ENCODE measurements at places on chromosomes 16 and 17.

DNA sequence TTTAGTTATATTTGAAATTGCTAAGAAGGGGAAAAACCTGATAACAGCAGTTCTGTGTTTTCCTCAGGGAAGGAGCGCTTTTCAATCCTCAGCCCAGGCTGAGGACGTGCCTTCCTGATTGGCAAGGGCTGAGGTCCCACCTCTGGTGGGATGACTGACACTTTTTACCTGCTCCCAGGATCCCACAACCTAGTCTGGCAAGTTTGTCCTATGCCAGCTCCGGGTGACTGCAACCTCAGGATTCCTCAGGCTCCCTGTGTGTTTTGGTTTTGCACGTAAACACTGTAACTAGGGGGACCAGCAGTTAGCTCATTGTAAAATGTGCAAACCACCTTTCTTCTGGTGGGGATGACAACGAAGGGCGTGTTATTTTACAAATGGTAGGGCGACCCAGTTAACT, 7.5 kb downstream of the MARCHF10 start:
- no peak for DNase-seq

DNA sequence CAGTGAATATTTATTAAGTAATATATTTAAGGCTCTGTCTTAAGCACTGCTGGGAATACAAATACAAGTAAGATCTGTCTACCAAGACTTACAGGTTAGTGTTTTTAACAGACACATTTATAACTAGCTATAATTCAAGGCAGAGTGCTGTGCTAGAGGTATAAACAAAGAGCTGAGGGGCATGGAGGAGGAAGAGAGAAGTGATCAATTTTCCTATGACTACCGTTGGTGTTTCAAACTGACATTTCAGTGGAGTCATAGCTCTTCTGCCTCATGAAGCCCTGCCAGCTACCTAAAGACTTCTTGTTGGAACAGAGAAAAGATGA, 79.9 kb downstream of the CYB561 start:
- no peak for DNase-seq

DNA sequence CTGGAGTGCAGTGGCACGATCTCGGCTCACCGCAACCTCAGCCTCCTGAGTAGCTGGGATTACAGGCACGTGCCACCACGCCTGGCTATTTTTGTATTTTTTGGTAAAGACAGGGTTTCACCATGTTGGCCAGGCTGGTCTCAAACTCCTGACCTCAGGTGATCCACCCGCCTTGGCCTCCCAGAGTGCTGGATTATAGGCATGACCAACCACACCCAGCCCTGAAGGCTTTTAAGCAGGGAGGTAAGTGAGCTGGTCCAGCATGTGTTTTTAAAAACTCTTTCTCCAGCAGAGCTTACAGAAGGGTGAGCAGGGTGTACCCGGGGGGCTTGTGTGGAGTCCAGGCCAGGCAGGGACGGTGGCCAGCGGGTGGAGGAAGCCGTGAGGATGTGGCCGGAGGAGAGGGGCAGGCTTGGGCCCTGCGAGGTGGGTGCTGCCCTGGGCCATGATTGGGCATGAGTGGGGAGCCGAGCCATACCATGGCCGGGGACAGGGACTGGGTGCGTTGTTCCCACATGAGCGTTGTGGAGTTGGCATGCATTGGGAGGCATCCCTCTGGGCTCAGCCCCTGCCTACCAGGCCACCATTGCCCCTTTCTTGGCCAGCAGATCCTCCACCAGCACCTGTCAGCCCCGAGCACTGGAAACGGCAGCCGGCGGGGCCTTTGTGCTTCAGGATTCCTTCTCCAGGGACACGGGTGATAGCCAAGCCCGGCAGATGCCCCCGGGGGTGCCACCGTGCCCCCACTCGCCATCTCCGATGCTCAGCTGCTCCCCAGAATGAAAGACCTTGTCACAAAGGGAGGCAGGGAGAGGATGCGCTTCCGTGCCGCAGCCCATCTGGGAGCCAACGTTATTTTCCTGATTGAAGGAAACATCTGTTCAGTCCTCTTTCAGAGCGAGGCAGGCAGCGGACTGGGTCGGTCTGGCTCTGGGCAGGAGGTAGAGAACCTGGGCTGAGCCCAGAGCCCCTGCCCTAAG, 64.5 kb downstream of the RAI1 start:
- no peak for DNase-seq

DNA sequence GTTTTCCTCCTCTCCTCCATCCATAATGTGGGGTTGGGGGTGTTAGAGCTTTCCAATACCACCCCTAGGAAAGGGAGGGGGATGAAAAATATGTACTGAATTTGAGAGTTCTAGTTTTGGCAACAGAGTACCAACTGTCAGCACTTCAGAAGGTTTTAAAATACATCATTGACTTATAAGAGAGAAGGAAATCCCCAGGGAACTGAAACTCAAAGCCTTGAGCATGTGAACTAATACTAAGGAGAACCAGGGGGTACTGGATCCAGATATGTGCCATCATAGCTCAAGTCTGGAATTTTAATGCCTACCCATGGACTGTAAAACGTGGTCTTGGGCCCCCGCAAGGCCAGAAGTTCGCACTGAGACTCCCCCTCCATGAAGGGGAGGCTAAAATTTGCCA, 15.8 kb downstream of the CACNG5 start:
- DNase-seq, result no peak

DNA sequence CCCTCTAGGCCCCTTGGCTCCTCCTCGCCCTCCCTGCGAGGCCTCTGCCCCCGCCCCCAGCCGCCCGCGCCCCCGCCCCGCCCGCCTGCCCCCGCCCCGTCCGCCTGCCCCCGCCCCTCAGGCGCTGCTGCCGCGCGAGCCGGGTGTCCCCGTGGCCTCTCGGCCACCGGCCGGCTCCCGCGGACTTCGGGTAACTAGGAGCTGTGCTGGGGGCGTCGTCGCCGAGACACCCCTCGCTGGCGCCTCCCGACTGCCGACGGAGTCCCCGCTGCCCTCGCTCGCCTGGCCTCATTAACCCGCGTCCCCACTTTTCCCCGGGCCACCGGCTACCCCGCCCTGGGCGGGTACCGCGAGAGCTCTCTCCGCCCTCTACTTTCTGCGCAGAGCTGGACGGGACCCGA, at the start of gene TLCD1:
Gene TLCD1, minus strand, starts transcription at position 8 of the 401 bp plus-strand sequence. CDS start 136 bp downstream, outside the sequence.
- no peak for DNase-seq

DNA sequence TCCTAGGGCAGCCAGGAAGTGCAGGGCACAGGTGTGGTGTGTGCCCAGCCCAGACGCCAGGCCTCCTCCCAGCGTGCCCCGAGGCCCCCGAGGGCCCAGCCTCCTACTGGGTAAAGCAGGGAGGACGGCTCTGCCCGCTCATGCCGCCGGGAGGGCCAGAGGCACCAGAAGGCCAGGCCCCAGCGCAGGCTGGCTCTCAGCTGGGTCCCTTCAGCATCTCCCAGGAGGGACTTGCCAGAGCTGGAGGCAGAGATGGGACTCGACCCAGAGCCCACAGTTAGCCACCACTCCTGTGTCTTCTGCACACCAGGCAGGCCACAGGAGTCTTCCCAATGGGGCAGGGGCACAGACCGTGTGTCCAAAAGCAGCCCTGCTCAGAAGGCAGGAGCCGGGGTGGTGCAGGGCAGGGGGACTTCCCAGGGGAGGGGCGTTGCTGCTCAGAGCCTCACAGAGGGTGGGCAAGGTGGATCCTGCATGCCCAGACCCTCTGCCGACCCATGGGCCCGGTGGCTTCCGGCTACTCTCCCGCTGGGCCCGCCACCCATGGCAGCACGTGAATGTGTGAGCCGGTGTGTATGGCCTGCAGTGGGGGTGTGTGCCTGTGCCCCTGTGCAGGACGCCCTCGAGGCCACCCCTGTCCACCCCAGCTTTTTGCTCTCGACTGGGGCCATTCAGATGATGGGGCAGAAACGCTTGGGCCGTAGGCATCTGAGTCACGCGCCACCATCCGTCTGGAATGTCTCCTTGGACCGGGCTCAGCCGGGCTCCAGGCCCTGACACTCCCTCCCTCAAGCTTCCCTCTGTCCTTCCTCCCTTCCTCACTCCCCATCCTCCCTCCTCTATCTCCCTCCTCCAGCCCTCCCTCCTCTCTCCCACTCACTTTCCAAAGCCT, 5.7 kb upstream of the ZNF469 start:
- no peak for DNase-seq

DNA sequence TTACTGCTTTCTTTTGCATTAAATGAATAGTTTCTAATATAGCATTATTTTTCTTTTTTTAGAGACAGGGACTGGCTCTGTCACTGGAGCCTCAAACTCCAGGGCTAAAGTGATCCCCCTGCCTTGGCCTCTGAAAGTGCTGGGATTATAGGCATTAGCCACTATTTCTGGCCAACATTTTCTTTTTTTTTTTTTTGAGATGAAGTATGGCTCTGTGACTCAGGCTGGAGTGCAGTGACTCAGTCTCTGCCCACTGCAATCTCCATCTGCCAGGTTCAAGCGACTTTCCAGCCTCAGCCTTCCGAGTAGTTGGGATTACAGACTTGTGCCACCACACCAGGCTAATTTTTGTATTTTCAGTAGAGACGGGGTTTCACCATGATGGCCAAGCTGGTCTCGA, 2.0 kb upstream of the DUXB start:
- no peak for DNase-seq

- DNase-seq, result no peak
These were observed 42.5 kb downstream of the ERN1 start for GRCh38 chr17:64087252-64088005.

- DNase-seq, result no peak
These were observed 20.8 kb upstream of the ZFHX3 start for GRCh38 chr16:73068541-73069401.

GRCh38 chr16:29720703-29721102, 25.1 kb downstream of the C16orf54 start:
- no peak for DNase-seq
